Muscle of leg (tissue), 16 donors: ENCODE measurements at places on chromosomes 6 and 20.

DNA sequence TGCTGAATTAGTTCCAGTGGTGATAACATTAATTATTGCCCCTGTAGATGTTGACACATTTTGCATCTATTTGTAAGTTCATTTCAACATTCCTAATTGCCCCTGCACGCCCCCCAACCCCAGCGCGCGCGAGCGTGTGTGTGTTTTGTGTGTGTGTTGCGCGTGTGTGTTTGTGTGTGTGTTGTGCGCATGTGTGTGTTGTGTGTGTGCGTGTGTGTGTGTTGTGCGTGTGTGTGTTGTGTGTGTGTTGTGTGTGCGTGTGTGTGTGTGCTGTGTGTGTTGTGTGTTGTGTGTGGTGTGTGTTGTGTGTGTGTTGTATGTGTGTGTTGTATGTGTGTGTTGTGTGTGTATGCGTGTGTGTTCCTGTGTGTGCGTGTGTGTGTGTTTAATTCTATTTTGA lies 245.7 kb upstream of the GMDS start:
- no peak overlapping the region for H3K4me3 ChIP-seq
- H3K4me1 ChIP-seq: peaks cover 4% of the 10 kb centered on the region
- no peaks in the 10 kb centered on the region for H3K36me3 ChIP-seq
- DNase-seq: no peak

DNA sequence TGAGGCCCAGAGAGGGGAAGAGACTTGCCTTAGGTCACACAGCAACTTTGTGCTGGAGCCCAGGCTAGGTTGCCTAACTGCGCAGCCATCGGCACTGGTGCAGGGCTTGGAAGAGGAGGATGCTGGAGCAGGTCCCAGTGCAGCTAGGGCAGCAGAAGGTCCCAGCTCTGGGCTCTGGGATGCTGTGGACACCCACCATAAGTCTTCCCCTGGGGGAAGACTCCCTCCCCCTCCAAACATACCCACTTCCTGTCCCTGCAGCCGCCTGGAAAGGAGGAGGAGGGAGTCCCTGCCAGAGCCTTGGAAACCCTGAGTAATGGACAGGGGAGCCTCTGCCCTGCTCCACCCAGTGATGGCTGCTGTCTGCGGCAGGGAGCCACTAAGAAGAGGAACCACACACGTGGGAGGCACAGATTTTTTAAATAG lies 93.6 kb downstream of the NCR2 start:
- no peaks in the 10 kb centered on the region for H3K36me3 ChIP-seq
- no peak overlapping the region for H3K4me3 ChIP-seq
- peak overlapping the region; percentile 71 for H3K27ac ChIP-seq

DNA sequence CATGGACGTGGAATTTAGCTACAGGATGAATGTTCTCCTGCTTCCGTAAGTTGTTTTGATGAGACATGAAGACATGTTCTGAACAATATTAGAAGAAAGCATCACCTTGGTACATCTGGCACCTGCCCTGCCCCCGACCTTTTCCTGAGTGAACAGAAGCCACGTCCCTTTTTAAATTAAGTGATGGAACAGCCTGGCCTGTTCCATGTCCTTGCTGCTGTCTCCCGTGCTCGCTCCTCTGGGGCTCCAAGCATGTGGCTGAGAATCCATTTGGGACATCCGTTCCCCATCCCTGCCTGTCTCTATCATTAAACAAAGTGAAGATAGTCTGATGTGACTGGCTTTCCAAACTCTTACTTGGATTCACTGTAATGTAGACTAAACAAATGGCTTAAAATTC lies 36.4 kb downstream of the ERMARD start:
- no peaks in the 10 kb centered on the region for H3K36me3 ChIP-seq
- no peak overlapping the region for H3K27ac ChIP-seq
- peaks cover 7% of the 10 kb centered on the region for H3K4me1 ChIP-seq
- peaks cover 10% of the 10 kb centered on the region for H3K27me3 ChIP-seq

GRCh38 chr20:22159276-22159675 lies 425.1 kb downstream of the FOXA2 start:
- no peaks in the 10 kb centered on the region for H3K36me3 ChIP-seq
- DNase-seq: peak; percentile 50
- no peak overlapping the region for H3K27ac ChIP-seq
- no peak overlapping the region for H3K4me3 ChIP-seq
- peaks cover 3% of the 10 kb centered on the region for H3K27me3 ChIP-seq

DNA sequence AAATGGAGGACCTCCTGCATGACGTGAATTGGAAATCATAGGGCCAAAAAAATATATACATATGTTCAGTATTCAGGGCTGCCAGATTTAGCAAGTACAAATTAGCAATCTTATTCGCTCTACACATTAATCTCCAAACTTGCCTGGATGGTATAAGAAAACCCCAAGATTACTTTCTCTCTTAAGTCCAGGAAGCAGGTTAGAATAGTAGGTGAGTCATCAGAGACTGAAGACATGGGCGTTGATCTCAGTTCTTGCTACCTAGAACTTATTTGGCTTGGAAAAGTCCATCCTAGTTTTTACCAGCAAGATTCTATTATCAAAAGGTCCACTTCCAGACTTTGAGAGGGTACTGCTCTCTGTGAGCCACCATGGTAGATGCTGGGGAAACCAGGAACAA lies 47.4 kb downstream of the GPR63 start:
- no peak overlapping the region for H3K4me3 ChIP-seq
- no peak for DNase-seq
- no peaks in the 10 kb centered on the region for H3K27me3 ChIP-seq
- H3K27ac ChIP-seq: no peak overlapping the region
- H3K36me3 ChIP-seq: no peaks in the 10 kb centered on the region

GRCh38 chr20:49030954-49031619 lies 15.0 kb upstream of the CSE1L start:
- H3K27me3 ChIP-seq: no peaks in the 10 kb centered on the region
- DNase-seq: no peak
- peaks cover 42% of the 10 kb centered on the region for H3K36me3 ChIP-seq
- H3K27ac ChIP-seq: no peak overlapping the region
- H3K4me1 ChIP-seq: no peaks in the 10 kb centered on the region

GRCh38 chr6:139996253-139996834 lies 621.9 kb upstream of the CITED2 start:
- H3K27ac ChIP-seq: no peak overlapping the region
- H3K27me3 ChIP-seq: no peaks in the 10 kb centered on the region
- no peak for DNase-seq
- no peak overlapping the region for H3K4me3 ChIP-seq

GRCh38 chr6:168514216-168514615 lies 73.2 kb downstream of the SMOC2 start:
- H3K27me3 ChIP-seq: peaks cover 2% of the 10 kb centered on the region
- DNase-seq: peak; percentile 85
- H3K27ac ChIP-seq: no peak overlapping the region
- H3K36me3 ChIP-seq: no peaks in the 10 kb centered on the region
- H3K4me1 ChIP-seq: peaks cover 7% of the 10 kb centered on the region

GRCh38 chr6:166007349-166008263 lies 160.0 kb downstream of the TBXT start:
- DNase-seq: peak; percentile 85
- H3K36me3 ChIP-seq: no peaks in the 10 kb centered on the region
- H3K4me3 ChIP-seq: no peak overlapping the region
- no peak overlapping the region for H3K27ac ChIP-seq
- H3K27me3 ChIP-seq: peaks cover 56% of the 10 kb centered on the region
- peaks cover 48% of the 10 kb centered on the region for H3K4me1 ChIP-seq

DNA sequence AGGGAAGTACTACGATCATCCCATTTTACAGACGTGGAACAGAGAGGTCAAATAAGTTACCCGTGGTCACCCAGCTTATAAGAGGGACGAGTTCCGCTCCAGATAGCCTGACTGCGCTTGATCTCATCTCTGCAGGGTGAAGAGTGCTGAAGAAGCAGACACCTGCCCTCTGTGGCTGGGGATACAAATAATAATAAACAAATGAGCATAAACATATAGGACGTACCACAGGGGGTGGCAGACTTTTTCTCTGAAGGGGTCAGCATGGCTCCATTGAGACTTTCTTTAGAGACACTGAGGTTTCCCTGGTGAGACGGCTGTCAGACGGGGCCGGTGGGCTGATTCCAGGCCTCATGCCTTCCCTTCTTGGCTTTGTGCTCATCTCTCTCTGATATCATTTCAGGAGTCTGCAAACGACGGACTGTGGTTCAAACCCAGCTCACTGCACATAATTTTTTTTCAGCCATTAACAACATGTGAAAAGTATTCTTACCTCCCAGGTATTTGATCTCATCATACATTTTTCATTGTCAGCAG lies 47.1 kb downstream of the IRF4 start:
- no peak overlapping the region for H3K4me3 ChIP-seq
- peaks cover 13% of the 10 kb centered on the region for H3K4me1 ChIP-seq
- no peak for DNase-seq
- H3K27ac ChIP-seq: no peak overlapping the region
- H3K27me3 ChIP-seq: peaks cover 7% of the 10 kb centered on the region

GRCh38 chr20:62388839-62389600 lies 2.1 kb downstream of the RPS21 start:
- H3K4me1 ChIP-seq: peaks cover 17% of the 10 kb centered on the region
- no peak for DNase-seq
- no peaks in the 10 kb centered on the region for H3K27me3 ChIP-seq
- H3K36me3 ChIP-seq: peaks cover 59% of the 10 kb centered on the region

DNA sequence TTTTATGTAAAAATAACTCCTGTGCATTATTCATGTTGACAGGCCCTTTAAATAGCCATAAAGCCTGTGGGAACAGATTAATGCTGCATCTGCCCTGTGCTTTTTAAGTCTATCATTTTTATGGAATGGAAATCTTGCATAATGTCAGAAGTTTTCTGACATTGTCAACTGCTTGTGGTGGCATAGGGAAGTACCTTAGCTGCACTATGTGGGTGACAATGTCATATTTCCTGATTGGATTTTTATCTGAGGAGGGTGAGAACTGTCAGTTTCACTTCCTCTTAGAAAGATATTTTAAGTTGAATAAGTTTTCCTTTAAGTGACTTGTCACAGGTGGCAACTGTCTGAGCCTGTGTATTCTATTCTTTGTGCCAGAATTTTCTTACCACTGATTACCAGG lies 267.9 kb downstream of the PLCB1 start:
- no peaks in the 10 kb centered on the region for H3K4me1 ChIP-seq
- no peaks in the 10 kb centered on the region for H3K36me3 ChIP-seq
- peak; percentile 41 for DNase-seq
- no peak overlapping the region for H3K27ac ChIP-seq
- no peaks in the 10 kb centered on the region for H3K27me3 ChIP-seq

GRCh38 chr20:34915749-34916455 lies 39.5 kb downstream of the ACSS2 start:
- no peak overlapping the region for H3K4me3 ChIP-seq
- peaks cover 28% of the 10 kb centered on the region for H3K36me3 ChIP-seq
- no peak overlapping the region for H3K27ac ChIP-seq
- H3K4me1 ChIP-seq: no peaks in the 10 kb centered on the region
- H3K27me3 ChIP-seq: no peaks in the 10 kb centered on the region

DNA sequence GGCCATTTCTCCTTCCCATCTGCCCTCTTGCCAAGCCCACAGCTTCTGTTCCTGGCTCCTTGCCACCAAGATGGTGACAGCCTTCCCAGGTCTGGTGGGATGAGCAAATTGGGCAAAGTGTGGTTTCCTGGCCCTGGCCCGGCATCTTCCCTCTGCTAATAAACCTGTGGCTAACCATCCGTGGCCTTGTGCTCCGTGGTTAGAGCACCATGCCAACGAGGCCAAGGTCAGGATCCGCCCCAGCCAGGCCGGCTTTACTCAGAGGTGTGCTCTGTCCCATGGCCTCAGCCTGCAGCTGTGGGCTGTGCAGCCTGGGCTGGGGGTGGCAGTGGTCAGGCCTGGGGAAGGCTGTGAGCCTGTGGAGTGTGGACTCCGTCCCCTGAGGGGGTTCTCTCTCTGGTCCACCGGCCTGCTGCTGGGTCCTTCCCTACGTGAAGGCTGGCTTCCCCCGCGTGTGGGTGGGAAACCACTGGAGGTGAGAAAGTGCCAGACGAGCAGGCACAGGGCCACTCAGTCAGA lies 117.4 kb downstream of the VEGFA start:
- H3K27ac ChIP-seq: no peak overlapping the region
- no peak for DNase-seq

- no peaks in the 10 kb centered on the region for H3K36me3 ChIP-seq
- H3K4me3 ChIP-seq: no peak overlapping the region
- peaks cover 35% of the 10 kb centered on the region for H3K4me1 ChIP-seq
- no peak overlapping the region for H3K27ac ChIP-seq
- no peaks in the 10 kb centered on the region for H3K27me3 ChIP-seq
- peak; percentile 26 for DNase-seq
Observed at GRCh38 chr6:106746652-106747051, 117.3 kb downstream of the QRSL1 start.

DNA sequence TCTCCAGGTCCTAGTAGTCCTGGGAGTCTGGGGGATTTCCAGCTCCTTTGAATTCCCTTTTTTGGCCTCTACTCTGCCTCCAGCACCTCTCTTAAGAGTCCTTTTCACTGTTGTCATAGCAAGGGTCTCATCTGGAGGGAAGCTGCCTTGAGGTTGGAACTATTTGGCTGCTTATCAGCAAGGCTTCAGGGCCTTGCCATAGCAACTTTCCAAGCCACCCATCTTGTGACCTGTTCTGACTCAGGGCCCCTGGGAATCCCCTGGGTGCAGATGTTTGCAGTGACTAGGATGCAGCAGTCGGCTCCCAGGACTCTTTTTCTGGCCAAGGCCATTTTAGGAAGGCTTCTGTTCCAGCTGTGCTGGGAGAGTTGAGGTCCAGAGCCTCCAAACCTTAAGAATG lies 12.4 kb downstream of the PKIG start:
- no peak overlapping the region for H3K27ac ChIP-seq
- H3K27me3 ChIP-seq: no peaks in the 10 kb centered on the region
- H3K4me3 ChIP-seq: no peak overlapping the region

DNA sequence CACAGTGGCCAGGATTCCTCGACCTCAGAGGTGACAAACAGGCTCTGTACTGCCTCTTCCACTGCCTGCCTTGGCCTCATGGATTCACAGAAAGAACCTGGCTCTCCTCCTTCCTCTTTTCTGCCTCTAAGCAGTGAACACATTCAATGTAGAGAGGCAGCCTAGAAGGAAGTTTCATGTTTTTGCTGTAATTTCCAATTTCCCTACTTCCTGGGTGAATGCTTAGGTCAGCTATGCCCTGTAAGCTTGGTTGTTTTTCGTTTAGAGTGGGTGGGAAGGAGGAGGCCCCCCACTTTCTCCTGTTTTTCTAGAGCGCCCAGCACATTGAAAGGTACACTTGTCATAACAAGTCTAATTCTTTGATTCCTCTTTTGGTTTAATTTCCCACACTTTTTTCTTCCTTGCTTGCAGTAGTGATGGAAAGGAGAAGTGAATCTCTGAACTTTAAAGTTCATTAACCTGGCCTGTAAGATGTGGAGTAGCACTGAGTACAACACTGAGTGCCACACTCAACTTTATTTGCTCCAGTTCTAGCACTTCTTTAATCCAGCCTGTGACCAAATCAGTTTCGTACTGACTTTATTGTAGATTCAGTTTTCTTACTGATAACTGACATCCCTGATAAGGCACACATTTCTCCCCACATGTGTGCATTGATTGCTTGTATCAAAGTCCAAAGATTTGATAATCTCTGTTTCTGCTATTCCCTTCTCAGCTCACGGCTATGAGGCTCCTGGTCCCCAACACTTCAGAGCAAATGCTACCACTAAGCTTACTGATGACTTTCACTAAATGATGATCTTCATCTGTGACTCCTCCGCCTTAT lies 100.0 kb upstream of the MAN1A1 start:
- no peak overlapping the region for H3K4me3 ChIP-seq
- no peak overlapping the region for H3K27ac ChIP-seq
- H3K36me3 ChIP-seq: no peaks in the 10 kb centered on the region
- H3K4me1 ChIP-seq: no peaks in the 10 kb centered on the region
- H3K27me3 ChIP-seq: no peaks in the 10 kb centered on the region
- DNase-seq: peak; percentile 59

GRCh38 chr20:34834459-34834893 lies 9.0 kb upstream of the NCOA6 start:
- H3K36me3 ChIP-seq: no peaks in the 10 kb centered on the region
- no peak overlapping the region for H3K27ac ChIP-seq
- H3K27me3 ChIP-seq: peaks cover 3% of the 10 kb centered on the region
- H3K4me1 ChIP-seq: peaks cover 2% of the 10 kb centered on the region
- DNase-seq: peak; percentile 47
